ENCODE measurements at places on chromosomes 4 and X. TPM values are rescaled to one million over a fixed set of nuclear protein-coding genes. Genes with fewer than 3 reads are reported as not detected.

The TRPC3 gene
- 0.07 TPM for total RNA-seq

The DSPP gene
- total RNA-seq, result not detected

The DCAF4L1 gene
- total RNA-seq, result 0.18 TPM

The NPY5R gene
- not detected for total RNA-seq

The SHISA3 gene
- total RNA-seq, result 17.2 TPM

The FGF2 gene
- total RNA-seq, result 16.6 TPM

The HEPH gene
- total RNA-seq, result 3.0 TPM

The PAK3 gene
- total RNA-seq, result 1.5 TPM

The UGT2B10 gene
- not detected for total RNA-seq

The PNCK gene
- not detected for total RNA-seq

The TIMM8A gene
- 4.8 TPM for total RNA-seq

The EXOC1L gene
- not detected for total RNA-seq

The UTP3 gene
- total RNA-seq, result 27.4 TPM

The GPR119 gene
- not detected for total RNA-seq

The GAGE13 gene
- not detected for total RNA-seq

Data from pulmonary artery endothelial cell (primary cell).